ENCODE measurements at places on chromosomes 7 and 10.
A peak's percentile ranks its signal among the peaks of the same experiment; 100 is the strongest.

DNA sequence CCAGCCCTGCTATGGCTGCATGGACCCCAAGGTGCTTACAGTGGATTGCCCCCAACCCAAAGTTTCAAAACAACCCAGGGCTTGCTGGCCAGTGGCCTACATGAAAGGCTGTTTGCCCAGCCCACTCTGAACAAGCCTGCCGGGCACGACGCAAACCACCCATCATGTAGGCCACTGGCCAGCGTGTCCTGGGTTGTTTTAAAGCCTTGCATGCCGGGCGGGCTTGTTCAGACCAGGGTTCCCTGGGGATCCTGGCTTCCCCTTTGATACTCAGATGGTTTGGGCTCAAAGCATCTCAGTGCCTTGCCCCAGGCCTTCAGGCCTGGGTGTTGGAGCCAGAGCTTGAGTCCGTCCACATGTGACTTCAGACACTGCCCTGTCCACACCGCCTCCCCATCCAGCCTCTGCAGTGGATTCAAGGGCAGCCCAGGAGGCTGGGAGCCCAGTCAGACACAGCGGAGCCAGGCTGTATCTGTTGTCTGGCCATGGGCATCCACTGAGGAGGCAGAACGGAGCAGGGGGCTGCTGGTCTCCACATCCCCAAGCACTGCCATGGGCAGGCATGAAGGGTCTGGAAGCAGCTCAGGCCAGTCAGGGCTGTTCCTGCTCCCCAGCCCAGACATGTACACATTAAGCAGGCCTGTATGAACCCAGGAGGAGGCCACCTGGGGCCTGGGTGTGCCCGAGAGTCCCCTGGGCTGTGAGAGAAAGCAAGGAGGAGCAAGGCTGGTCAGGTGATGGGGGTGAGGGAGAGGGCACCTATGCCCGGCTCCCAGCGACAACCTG lies 4.0 kb upstream of the ADIRF start:
- DNase-seq: no peak

DNA sequence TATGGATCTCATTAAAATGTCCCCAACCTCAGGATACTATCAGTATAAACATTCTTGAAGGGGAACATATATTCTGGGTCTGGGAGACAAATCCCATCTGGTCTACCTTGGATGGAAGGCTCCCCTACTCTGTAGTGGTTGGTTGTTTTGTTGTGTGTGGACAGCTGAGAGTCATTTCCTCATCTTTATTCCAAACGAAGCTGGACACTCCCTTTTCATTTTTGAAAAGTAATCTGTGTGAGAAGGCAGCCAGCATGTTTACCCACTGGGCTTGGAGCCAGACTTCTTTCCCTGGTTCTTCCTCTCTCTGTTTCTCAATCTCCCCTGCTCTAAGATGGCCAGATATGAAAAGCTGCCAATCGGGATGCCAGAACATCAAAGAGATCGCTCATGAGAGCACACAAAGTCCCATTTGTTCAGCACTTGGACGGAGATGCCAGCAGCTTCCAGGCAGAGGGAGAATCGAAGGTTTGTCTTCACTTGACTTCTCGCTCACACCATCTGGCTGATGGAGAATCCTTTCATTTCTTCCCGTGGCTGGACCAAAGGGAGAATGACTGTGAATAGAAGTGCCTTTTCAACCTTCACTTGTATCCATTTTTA lies 108.1 kb upstream of the AGR3 start:
- no peak for DNase-seq

DNA sequence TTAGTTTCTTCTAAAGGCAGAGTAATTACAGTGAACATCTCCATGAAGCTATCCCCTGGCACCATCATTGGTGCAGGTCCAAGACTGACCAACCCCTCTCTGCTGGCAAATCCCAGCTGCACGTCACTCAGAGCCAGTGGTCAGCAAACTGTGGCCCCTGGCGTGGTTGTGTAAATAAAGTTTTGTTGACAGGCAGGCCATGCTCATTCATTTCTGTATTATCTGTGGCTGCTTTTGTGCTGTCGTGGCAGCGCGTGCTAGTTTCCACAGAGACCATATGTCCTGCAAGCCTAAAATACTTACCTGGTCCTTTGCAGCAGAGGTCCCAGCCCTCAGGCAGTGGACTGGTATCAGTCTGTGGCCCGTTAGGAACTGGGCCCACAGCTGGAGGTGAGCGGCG lies 117.6 kb upstream of the NPS start:
- no peak for DNase-seq

GRCh38 chr7:138024343-138024691 lies 22.4 kb upstream of the CREB3L2 start:
- DNase-seq: no peak

GRCh38 chr7:129993275-129993674 lies 40.5 kb upstream of the UBE2H start:
- no peak for DNase-seq

- peak; percentile 87 for DNase-seq
Observed at GRCh38 chr7:1503816-1504775, at the start of gene INTS1. Gene INTS1, minus strand, starts transcription at chr7:1504389. Its CDS starts 429 bp downstream, at chr7:1503960.

DNA sequence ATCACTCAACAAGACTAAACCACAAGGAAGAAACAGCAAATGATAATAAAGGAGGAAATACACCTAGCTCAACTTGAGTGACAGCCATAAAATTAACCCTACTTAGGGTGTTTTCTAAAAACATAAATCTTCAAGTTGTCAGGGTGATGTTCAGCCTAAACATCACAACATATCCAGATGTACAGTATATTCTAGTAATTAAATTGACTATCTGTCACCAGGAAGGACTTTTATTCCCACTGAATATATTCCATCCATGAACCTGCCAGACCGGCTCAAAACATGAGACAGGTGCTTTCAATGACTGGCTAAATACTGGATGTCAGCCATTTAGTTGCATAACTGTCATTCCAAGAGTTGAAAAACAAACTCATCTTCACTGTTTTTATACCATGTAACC lies 298.1 kb upstream of the NEBL start:
- no peak for DNase-seq

GRCh38 chr10:132095403-132096113 lies 29.8 kb downstream of the JAKMIP3 start:
- DNase-seq: no peak

DNA sequence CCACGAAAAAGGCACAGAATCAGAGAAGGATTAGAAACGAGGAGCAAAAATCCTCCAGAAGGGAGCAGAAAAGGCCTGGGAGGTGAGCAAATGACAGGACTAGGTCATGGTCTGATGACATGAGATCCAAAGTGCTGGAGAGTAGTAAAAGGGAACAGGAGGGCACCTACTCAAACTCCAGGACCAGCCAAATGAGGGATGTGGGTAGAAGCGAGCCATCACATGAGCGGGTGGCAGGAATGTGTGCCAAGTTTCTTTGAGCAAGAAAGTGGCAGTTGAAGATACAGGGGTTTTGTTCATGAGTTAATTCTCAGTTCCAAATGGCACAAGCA lies 112.6 kb downstream of the RNF32 start:
- DNase-seq: no peak

DNA sequence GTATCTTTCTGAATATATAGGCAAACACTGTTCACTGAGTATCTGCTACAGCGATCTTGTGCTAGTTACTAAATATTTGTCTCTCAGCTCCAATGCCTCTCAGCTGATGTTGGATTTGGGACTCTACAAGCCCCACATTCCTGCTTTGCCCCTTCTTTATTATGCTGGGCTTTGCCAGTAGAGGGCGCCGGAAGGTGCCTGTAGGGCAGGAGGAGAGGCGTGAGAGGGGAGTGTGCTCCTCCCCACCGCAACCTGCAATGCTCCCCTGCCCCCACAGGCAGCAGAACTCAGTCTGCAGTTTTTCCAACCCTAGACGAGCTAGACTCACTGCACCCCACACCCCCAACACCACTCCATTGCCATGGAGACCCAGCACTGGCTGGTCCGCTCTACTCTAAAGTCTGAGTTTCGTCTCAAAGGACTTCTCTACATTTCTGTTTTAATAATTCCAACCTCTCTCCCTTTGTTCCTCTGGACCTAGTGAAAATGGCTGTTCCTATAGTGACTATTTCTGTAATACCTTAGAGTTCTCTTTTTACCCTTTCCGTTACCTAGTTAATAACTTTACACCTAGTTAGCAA lies 337.6 kb downstream of the CCSER2 start:
- DNase-seq: no peak

DNA sequence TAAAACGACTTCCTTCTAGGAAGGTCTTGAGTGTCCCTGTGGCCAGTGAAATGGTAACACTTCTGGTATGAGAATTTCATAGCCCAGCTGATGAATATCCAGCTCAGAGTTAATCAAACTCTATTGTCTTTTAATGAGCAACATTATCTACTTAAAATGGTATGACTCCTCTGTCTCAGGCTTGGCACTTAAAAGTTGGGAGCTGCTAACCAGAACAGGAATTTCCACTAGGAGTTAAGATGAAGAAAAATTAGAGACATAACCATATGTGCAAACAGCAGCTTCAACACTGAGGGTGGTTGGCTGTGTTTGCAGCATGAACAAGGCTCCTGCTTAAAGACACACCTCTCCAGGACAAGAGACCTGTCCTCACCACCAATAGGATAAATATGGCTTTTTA lies 46.8 kb downstream of the CH25H start:
- DNase-seq: no peak
